ENCODE measurements at places on chromosomes 2 and 18. TPM values are rescaled to one million over a fixed set of nuclear protein-coding genes. Genes with fewer than 3 reads are reported as not detected.

DNA sequence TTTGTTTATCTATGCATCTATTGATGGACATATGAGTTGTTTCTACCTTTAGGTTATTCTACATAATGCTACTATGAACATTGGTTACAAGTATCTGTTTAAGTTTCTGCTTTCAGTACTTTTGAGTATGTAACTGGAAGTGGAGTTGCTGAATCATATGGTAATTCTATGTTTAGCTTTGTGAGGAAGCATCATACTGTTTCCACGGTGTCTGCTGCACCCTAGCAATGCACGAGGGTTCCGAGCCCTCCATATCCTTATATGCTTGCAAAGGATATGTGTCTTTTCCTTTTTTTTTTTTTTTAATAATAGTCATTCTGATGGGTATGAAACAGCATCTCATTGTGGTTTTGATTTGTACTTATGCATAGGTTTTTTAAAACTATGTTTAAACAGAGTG lies 83.7 kb downstream of the FMNL2 start:
- no peak overlapping the region for H3K27ac ChIP-seq
- no peak for DNase-seq

- peak overlapping the region; percentile 19 for H3K4me3 ChIP-seq
- H3K27me3 ChIP-seq: no peaks in the 10 kb centered on the region
- peak overlapping the region; percentile 56 for H3K27ac ChIP-seq
- peaks cover 46% of the 10 kb centered on the region for H3K36me3 ChIP-seq
These were observed 56.9 kb upstream of the CCDC141 start for GRCh38 chr2:179106676-179107428.

The KCNG2 gene
- total RNA-seq: not detected

DNA sequence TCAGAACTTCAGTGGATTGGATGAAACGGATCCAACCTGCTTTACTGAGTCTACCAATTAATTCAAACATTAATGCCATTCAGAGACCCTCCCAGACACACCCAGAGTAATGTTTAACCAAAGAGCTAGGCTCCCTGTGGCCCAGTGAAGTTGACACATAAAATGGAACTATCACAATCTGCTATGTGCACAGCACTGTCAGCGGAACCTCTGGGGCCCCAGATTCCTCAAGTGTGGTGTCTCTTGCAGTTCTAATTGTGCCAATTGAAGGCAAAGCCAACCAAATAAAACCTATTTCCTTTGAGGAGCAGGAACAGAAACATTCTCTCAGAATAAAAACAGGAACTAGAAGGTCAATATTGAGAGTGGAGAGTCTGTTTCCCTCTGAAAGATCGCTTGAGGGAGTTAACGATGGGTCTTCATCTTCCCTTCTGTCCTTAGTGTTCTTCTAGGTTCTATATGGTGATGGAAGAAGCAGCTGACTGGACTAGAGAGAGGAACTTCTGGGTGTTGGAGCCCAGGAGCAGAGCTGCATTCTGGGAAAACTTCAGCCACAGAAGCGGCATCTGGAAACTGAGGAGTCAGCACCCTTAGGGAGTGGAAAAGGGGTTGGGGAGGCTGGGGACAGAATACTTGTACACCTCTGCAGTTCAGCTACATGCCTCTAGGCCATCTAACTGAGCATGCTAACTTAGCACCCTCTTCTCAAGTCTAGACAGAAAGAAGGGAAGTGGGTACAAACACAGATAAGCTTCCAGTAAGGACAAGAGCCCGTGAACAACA lies 174.4 kb upstream of the FBXO11 start:
- H3K27me3 ChIP-seq: no peaks in the 10 kb centered on the region
- DNase-seq: no peak
- no peak overlapping the region for H3K27ac ChIP-seq
- no peaks in the 10 kb centered on the region for H3K4me1 ChIP-seq
- H3K4me3 ChIP-seq: no peak overlapping the region

DNA sequence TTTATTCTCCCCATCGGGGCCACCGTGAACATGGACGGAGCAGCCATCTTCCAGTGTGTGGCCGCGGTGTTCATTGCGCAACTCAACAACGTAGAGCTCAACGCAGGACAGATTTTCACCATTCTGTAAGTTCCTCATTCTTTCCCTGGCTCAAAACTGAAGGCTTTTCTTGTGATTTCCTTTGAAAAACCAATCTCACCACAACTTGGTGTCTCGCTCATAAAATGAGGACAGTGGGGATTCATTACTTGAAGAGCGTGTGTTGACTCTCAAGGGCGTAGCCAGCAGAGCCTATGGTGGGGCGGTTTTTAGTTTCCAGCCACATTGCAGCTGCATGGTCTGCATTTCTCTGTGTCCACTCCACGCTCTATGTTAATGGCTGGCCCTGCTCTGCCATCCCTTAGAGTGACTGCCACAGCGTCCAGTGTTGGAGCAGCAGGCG lies 29.0 kb downstream of the SLC1A4 start:
- no peaks in the 10 kb centered on the region for H3K36me3 ChIP-seq
- H3K27ac ChIP-seq: no peak overlapping the region
- no peak overlapping the region for H3K4me3 ChIP-seq
- DNase-seq: no peak
- H3K27me3 ChIP-seq: no peaks in the 10 kb centered on the region
- H3K4me1 ChIP-seq: no peaks in the 10 kb centered on the region

GRCh38 chr2:165898381-165898780 lies 55.2 kb downstream of the TTC21B start:
- peaks cover 8% of the 10 kb centered on the region for H3K4me1 ChIP-seq
- no peak for DNase-seq
- H3K27ac ChIP-seq: no peak overlapping the region
- peaks cover 6% of the 10 kb centered on the region for H3K36me3 ChIP-seq
- no peaks in the 10 kb centered on the region for H3K27me3 ChIP-seq

DNA sequence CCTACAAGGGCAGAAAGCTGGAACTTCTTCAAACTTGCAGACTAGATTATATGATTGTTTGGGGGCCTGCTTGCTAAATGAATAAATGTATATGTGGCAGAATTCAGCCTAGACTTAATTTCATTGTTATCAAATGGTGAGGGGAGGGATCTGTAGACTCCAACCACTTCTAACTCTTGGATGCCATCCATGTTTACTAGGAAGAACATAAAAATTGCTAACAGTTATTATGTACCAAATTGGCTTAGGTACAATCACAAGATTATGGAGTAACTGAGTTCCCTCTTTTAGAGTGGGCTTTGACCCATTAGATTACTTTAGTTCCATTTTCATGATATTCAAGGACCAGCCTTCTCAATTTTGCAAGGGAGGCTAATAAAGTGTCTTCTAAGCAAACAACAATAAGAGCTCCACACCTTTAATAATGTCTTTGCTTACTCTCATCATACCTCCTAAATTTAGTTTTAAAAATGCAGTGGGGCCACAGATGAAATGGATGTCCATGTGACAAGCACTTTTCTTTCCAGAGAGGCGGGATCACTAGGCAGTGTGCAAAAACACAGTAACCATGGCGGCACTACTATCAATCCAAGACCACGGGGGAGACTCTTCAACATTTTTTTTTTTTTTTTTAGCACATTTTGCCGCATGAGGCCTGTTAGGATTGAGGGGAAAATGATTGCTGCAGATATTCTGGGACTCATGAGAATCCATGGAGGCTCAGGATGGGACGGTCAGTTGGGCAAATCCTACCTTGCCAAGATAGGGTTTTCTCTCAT lies 217.6 kb upstream of the SPRED2 start:
- no peaks in the 10 kb centered on the region for H3K36me3 ChIP-seq
- no peak for DNase-seq
- H3K4me3 ChIP-seq: no peak overlapping the region

DNA sequence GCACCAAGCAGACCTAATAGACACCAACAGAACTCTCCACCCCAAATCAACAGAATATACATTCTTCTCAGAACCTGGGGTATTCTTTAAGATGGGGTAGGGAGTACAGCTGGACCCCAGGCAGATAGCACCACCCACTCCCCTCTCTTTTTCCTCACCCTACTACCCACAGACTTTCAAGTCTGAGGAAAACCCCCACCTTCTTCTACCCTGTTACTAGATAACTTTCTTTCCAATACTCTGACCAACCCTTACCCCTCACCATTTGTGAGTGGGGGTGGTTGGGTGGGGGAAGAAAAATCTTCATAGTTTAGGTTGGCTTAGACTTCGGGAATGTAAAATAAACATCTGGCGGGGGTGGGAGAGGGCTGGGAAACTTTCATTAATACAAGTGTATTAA lies 20.3 kb upstream of the ZBTB14 start:
- DNase-seq: no peak
- no peaks in the 10 kb centered on the region for H3K4me1 ChIP-seq
- H3K36me3 ChIP-seq: no peaks in the 10 kb centered on the region
- no peak overlapping the region for H3K4me3 ChIP-seq
- no peak overlapping the region for H3K27ac ChIP-seq

GRCh38 chr18:62720766-62721613 lies 5.6 kb downstream of the PHLPP1 start:
- H3K27ac ChIP-seq: peak overlapping the region; percentile 86
- no peaks in the 10 kb centered on the region for H3K27me3 ChIP-seq
- peaks cover 49% of the 10 kb centered on the region for H3K36me3 ChIP-seq
- peak overlapping the region; percentile 80 for H3K4me3 ChIP-seq

GRCh38 chr18:23144640-23145039 lies 9.4 kb downstream of the CABLES1 start:
- H3K4me3 ChIP-seq: no peak overlapping the region
- H3K4me1 ChIP-seq: peaks cover 45% of the 10 kb centered on the region
- H3K36me3 ChIP-seq: peaks cover 9% of the 10 kb centered on the region
- no peak for DNase-seq
- H3K27me3 ChIP-seq: no peaks in the 10 kb centered on the region

- no peak for DNase-seq
- H3K36me3 ChIP-seq: no peaks in the 10 kb centered on the region
- H3K4me1 ChIP-seq: no peaks in the 10 kb centered on the region
These were observed 150.8 kb downstream of the PTRHD1 start for GRCh38 chr2:24642351-24642750.

DNA sequence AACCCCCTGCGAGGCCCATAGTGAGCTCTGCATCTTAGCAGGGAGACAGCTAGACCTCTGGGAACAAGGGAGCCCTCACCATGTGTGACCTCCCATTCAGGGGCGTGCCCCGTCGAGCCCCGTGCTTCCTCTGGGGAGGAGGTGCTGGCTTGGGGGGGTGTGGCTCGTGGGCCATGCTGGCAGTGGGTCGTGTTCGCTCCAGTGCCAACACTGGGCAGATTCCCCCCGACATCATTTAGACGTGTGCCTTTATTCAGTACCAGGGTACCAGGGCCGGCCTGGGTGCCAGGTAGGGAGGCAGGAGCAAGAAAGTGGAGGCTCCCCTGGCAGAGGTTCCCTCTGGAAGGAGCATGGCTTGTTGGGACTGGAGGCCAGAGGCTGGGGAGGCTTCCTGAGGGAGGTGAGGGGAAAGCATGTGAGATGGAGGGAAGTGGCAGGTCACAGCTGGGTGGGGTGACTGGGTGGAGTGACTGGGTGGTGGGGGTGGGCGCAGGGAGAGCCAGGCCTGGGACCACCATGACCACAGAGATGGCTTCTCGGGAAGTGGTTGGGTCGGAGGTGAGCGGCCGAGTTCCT lies 15.2 kb downstream of the GPC1 start:
- H3K27me3 ChIP-seq: peaks cover 17% of the 10 kb centered on the region
- H3K4me1 ChIP-seq: peaks cover 23% of the 10 kb centered on the region
- H3K27ac ChIP-seq: no peak overlapping the region
- no peak for DNase-seq
- H3K36me3 ChIP-seq: peaks cover 28% of the 10 kb centered on the region

GRCh38 chr2:113891265-113891959 lies 1.5 kb downstream of the ACTR3 start:
- no peaks in the 10 kb centered on the region for H3K27me3 ChIP-seq
- no peak for DNase-seq
- H3K27ac ChIP-seq: peak overlapping the region; percentile 98
- peaks cover 74% of the 10 kb centered on the region for H3K36me3 ChIP-seq
- H3K4me3 ChIP-seq: peak overlapping the region; percentile 90
- peaks cover 72% of the 10 kb centered on the region for H3K4me1 ChIP-seq

GRCh38 chr18:55811925-55812324 lies 223.9 kb upstream of the TCF4 start:
- H3K4me1 ChIP-seq: no peaks in the 10 kb centered on the region
- DNase-seq: no peak
- no peaks in the 10 kb centered on the region for H3K36me3 ChIP-seq
- H3K4me3 ChIP-seq: no peak overlapping the region
- H3K27ac ChIP-seq: no peak overlapping the region
- H3K27me3 ChIP-seq: no peaks in the 10 kb centered on the region

DNA sequence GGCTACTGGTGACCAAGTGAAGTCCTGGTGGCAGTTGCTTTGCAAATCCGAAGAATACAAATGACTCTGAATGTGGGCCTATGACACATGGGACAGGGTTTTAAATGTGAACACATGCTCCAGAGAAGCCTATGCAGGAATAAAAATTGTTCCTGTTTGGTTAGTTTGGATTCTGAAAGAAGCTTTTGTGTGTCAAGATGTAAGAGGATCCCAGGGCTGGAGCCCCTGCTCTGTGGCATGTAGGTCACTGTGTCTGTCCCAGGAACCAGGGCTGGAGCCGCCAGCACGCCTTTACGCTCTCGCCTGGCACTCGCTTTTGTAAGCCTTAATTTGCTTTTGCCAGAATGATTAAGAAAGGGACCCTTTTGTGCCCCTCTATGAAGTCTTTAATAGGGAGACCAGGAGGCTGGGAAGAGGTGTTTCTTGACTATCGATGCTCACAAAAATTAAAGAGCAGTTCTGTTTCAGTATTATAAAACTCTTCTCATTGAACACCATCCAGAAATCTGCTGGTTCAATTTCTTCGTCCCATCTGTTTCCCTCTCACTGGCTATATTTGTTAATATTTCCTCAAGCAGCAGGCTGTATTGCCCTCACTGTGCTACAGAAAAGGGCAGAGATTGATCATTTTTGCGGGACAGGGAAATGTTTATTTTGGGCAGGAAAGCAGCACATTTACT lies 532.7 kb upstream of the POU3F3 start:
- H3K27ac ChIP-seq: no peak overlapping the region
- no peak overlapping the region for H3K4me3 ChIP-seq
- H3K27me3 ChIP-seq: no peaks in the 10 kb centered on the region
- H3K36me3 ChIP-seq: no peaks in the 10 kb centered on the region
- no peaks in the 10 kb centered on the region for H3K4me1 ChIP-seq

The GALNT3 gene
- 75.0 TPM for total RNA-seq

The GPR55 gene
- total RNA-seq: not detected

DNA sequence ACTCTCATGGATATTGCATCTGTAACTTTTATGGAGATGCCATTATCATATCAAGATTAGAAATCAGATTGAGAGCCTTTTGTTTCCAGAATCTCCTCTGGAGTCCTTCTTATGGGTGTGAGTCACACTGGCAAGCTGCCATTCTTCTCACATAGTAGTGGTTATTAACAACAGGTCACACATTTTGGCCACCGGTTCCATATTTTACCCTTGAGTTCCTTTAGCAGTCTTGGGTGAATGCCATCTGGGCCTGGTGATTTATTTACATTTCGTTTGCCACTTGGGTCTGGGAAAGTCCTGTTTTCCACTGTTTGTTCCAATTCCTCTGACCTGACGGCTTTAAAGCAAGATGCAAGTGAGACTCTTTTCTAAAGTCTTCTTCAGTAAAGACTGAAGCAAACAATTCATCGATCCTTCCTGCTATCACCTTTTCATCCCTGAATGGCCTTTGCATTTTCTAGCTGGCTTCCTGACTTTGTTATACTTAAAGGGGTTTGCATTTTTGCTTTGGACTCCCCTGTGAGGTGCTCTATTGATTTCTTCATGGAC lies 80.5 kb upstream of the CAVIN2 start:
- peaks cover 6% of the 10 kb centered on the region for H3K36me3 ChIP-seq
- peak overlapping the region; percentile 60 for H3K27ac ChIP-seq
- H3K4me3 ChIP-seq: peak overlapping the region; percentile 56
- peaks cover 26% of the 10 kb centered on the region for H3K4me1 ChIP-seq

- H3K27me3 ChIP-seq: no peaks in the 10 kb centered on the region
- DNase-seq: no peak
- no peak overlapping the region for H3K4me3 ChIP-seq
- H3K27ac ChIP-seq: no peak overlapping the region
- no peaks in the 10 kb centered on the region for H3K36me3 ChIP-seq
These were observed 128.3 kb upstream of the ARHGAP28 start for GRCh38 chr18:6601241-6601640.
